Glutamatergic neuron (in vitro differentiated cells): ENCODE measurements at places on chromosomes 7 and 10. TPM values are rescaled to one million over a fixed set of nuclear protein-coding genes. Genes with fewer than 3 reads are reported as not detected.

FGL2 gene
- not detected for total RNA-seq

CHN2 gene
- 63.2 TPM for total RNA-seq

GNAT3 gene
- total RNA-seq: 2.0 TPM

DNA sequence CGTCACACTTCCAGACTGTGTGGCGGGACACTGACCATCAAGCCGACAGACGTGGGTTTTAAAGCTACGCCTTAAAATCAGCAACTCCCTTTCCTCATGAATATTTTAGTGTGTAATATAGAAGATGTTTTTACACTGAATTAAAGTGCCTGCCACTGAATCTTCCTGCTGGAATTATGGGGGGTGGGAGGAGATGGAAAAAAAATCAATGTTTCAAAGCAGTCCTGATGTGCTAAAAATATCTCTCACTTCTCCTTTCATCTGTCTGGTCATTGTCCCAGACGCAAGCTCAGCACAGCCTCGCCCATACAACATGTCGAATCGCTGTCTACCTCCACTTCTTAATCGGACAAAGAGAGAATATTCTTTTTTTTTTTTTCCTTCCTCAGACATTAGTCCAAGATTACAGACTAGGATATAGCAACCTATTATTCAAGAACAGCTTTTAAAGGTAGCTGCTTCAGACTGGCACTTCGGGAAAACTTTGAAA lies 165.1 kb upstream of the KLF14 start:
- peaks cover 23% of the 10 kb centered on the region for H3K4me1 ChIP-seq
- H3K27me3 ChIP-seq: peaks cover 4% of the 10 kb centered on the region
- no peak for DNase-seq
- no peak overlapping the region for H3K27ac ChIP-seq

DNA sequence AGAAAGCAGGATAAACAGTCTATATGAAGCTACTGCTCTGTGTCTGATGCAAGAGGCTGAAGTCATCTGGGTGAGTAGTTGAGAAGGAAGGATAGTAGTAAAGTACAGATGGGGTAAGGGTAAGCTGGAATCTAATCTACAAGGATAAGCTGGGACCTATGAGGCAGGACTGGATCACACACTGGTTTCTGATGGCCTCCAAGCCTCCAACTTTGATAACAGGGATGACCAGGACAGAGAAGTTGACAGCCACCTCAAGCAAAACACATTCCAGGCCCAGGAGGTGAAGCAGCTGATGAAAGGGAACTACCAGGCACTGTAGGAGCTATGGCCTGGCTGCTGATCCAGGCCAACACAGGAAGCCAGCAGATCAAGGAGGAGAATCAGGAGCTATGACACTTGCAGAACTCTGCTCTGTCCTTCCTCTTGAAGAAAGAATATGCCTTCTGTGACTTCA lies 278.1 kb upstream of the TMEM229A start:
- no peaks in the 10 kb centered on the region for H3K36me3 ChIP-seq
- H3K4me1 ChIP-seq: no peaks in the 10 kb centered on the region
- H3K27ac ChIP-seq: no peak overlapping the region
- no peak for DNase-seq
- H3K4me3 ChIP-seq: no peak overlapping the region

- no peaks in the 10 kb centered on the region for H3K4me1 ChIP-seq
- no peak for DNase-seq
- H3K4me3 ChIP-seq: no peak overlapping the region
- no peaks in the 10 kb centered on the region for H3K27me3 ChIP-seq
Observed at GRCh38 chr7:117001283-117001682, 48.0 kb downstream of the ST7 start.

- no peaks in the 10 kb centered on the region for H3K4me1 ChIP-seq
- no peaks in the 10 kb centered on the region for H3K27me3 ChIP-seq
- no peak for DNase-seq
- H3K36me3 ChIP-seq: peaks cover 7% of the 10 kb centered on the region
Observed at GRCh38 chr10:121654021-121654545, 55.8 kb upstream of the FGFR2 start.
